ENCODE measurements at places on chromosomes 12 and 14. TPM values are rescaled to one million over a fixed set of nuclear protein-coding genes. Genes with fewer than 3 reads are reported as not detected.

GAS2L3 gene
- 2.1 TPM for polyA plus RNA-seq

FAM186B gene
- polyA plus RNA-seq, result 0.12 TPM

TAS2R43 gene
- polyA plus RNA-seq, result 0.18 TPM

KRT85 gene
- polyA plus RNA-seq, result not detected

C1R gene
- polyA plus RNA-seq, result 19.3 TPM

TSPAN19 gene
- polyA plus RNA-seq, result 0.05 TPM

SH2B3 gene
- polyA plus RNA-seq, result 20.8 TPM

POLE gene
- polyA plus RNA-seq, result 93.1 TPM

PPFIBP1 gene
- polyA plus RNA-seq, result 7.0 TPM

NDRG2 gene
- polyA plus RNA-seq, result 65.0 TPM

OASL gene
- polyA plus RNA-seq, result not detected

SP7 gene
- polyA plus RNA-seq, result 0.12 TPM

P2RX2 gene
- polyA plus RNA-seq, result 2.2 TPM

DERA gene
- 13.1 TPM for polyA plus RNA-seq

BDKRB1 gene
- 0.27 TPM for polyA plus RNA-seq

All from H1 (cell line).